ENCODE measurements at places on chromosomes 13 and 19.
A peak's percentile ranks its signal among the peaks of the same experiment; 100 is the strongest.

GRCh38 chr19:30762651-30763050 lies 390.5 kb downstream of the ZNF536 start:
- no peak for DNase-seq

DNA sequence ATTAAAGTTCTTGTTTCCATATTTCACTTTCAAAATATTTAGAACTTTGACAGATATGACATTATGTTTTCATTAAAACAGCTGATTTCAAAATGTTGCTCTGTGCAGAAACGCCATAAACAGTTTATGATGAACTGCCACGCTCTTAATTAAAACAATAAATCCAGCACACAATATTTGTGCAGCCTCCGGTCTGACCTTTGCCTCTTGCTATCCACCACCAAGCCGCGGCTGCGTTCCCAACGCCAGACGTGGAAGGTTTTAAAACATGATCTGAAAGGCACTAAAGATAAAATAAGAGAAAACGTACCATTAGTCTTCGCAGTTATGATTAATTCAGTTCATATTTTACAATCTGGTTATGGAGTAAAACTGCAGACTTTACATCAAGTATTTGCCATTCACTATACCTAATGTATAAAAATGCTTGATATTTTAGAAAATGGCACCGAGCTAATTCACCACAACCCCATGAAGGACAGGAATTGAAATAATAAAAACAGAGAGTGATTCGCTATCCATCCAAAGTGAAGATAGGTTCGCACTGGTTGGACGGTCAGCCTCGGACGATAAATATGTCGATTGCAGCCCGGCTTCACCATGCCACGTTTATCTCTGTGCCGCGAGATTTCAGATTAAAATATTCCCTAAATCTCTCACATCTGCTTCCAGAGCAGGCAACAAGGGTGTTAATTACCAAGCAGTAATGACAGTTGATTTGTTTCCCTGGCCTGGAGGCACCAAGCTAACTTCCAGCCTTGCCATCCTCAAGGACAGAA lies 103.3 kb upstream of the ZNF507 start:
- DNase-seq: no peak

GRCh38 chr19:37877147-37877546 lies 29.2 kb downstream of the WDR87 start:
- no peak for DNase-seq

DNA sequence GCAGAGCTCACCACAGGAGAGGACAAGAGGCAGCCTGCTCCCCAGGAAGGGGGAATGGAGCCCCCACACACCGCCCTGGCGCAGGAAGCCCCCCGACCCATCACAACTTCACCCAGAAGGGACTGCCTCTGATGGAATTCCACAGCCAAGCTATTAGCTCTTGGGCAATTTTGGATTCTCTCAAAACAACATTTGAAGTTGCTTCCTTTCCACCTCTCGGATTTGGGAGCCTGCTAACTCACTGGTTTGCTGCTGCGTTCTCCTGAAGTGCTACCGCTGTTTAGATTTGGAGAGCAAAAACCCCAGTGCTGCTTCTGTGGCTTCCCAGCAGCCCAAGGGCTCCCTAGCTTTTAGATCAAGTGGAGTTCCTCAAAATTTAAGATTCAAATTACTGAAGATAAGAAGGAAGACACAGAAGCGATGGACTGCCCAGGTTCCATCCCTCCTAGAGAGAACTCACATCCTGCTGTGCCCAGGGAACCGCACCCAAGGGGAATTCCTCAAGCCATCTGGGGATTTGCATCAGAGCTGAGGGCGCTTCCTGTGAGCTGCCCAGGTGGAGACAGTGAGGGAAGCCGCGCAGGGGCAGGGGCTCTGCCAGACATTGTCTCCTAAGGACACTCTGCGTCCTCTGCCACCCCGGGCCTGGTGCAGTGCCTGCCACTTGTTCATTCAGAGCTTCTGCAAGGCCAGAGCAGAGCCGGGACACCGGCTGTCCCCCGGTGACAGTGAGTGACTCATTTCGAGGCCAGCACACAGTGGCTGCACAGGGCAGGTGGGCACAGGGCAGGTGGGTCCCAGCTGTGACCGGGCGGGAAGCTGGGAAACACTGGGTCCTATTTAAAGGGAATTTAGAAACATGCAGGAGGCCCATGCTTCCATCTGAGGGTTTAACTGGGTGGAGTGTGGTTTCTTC lies 45.5 kb downstream of the COL4A1 start:
- DNase-seq: no peak

DNA sequence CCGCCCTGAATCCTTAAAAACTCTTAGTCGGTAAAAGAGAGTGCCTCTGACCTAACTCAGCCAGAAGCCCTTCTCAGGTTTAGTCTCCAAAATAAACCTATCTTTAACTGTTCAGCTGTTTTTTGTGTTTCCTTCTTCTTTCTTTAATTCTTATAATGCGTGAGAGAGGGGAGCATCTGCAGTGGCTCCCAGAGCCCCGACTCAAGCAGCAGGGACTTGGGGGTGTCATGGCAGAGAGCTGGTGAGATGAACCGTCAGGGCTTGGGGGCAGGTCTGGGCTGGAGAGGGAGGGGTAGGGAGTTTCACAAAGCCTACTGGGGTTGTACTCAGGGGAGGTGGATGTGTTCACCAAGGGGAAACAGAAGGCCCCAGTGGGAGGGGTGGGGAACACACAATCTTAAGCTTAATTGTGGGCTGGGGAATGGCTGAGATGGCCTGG lies 16.8 kb upstream of the SIGLEC6 start:
- DNase-seq: no peak

- no peak for DNase-seq
Measured at GRCh38 chr19:47881757-47882156, 4.4 kb downstream of the SULT2A1 start.

DNA sequence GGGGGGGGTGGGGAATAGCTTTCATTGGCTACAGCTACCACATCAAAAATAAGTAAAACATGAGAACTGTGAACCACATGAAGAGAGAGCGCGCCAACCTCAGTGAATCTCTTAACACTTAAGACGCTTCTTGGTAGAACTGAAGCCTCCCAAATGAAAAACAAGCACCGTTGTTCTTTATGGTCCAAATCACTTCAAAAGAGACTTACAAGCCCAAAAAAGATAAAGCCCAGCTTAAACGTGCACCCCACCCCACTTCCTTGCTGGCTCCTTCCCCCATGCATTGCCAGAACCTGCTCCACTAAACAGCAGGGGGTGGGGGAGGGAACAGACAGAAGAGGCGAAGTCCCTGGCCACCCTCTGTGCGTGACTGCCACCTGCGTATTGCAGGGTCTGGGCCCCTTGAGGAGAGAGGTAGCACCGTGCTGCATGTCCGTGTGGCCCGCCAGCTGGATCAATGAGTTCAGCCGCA lies 479.1 kb downstream of the FOXO1 start:
- peak; percentile 69 for DNase-seq

- no peak for DNase-seq
Measured at GRCh38 chr19:52275988-52276387, 6.6 kb downstream of the ZNF766 start.

DNA sequence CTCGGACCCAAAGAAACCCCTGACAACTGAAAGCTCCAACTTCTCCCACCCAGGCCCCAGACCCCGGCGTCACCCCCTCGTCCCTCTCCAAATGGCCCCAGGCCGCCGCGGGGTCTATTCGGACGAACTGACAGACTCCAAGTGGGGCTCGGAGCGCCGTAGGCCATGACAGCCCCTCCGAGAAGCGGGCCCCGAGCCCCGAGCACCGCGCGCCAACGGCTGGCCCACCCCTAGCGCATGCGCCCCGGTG lies 360 bp downstream of the DDX39A start:
- no peak for DNase-seq

DNA sequence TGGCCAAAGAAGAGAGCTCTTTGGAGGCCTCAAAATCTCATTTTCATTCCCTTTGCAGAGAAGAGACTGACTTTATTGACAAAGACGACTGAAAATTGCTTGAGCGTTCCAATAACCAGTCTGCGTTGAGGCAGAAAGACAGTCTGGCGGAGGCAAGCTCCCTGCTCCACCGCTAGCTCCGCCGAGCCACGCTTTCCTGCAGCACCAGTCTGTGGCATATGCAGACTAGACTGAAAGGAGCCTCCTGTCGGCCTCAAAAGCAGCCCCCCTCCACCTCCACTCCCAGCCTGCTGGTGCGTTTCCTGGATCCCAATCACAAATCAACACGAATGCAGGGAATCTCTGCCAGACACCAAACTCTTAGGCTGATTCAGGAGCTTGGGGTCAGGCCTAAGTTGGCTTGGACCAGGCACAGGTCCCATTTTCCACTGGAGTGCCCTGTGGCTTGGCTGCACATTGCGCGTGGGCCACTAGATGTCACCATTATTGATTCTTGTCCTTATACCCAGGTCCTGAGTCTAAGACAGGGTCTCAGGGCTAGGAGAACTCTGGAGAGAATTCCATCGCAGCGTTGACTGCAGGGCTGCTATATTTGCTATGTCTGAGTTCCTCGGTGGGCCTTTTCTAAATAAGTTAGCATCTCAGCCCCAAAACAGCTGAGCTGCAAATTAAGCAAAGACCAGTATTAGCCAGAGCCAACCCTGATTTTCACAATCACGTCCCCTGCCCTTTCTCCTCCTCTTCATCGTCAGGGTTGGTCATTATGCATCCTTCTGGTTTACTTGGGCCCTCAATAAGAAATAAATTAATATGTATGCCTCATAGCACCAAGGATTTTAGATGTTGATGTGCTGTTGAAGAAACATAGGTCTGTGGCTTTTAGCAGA lies 5.2 kb upstream of the ZNF507 start:
- DNase-seq: peak; percentile 39

- no peak for DNase-seq
Measured at GRCh38 chr19:41323023-41323422, 13.1 kb downstream of the CCDC97 start.

GRCh38 chr19:36987091-36987490 lies 71.0 kb downstream of the ZNF568 start:
- DNase-seq: no peak

DNA sequence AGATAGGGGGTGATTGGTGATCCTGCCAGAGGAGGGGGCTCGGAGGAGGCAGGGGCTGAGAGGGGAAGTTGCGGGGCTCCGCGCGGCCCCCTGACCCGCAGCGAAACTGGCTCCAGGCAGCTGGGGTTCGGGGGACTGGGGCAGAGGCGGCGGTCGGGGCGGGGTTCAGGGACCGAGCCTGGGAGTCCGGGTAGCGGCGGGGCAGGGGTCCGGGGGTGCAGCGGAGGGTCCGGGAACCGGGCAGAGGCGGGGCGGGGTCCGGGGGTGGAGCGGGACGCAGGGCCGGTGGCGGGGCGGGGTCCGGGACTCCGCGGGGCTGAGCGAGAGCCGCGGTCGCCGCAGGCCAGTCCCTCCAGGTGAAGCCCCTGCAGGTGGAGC lies 1.2 kb downstream of the MADCAM1 start:
- no peak for DNase-seq

GRCh38 chr19:55354698-55355212 lies at the start of gene COX6B2:
TSS of gene COX6B2 (minus strand) at chr19:55354719. CDS start at chr19:55354521, 198 bp downstream.
- no peak for DNase-seq

DNA sequence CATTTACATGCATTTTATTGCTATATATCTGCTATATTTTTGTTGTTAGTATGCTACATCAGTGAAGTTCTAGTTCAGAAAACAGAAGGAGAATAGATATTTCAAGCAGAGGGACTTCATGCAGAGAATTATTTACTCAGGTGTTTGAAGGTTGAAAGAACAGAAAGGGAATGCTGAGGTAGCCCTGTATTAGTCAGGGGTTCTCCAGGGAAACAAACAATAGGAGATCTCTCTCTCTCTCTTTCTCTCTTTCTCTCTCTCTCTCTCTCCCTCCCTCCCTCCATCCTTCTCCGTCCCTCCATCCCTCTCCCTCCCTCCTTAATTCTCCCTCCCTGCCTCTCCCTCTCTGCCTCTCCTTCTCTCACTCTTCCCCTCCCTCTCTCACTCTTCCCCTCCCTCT lies 114.3 kb upstream of the TDRD3 start:
- DNase-seq: no peak

GRCh38 chr13:112616586-112617362 lies 28.8 kb upstream of the TUBGCP3 start:
- DNase-seq: no peak

DNA sequence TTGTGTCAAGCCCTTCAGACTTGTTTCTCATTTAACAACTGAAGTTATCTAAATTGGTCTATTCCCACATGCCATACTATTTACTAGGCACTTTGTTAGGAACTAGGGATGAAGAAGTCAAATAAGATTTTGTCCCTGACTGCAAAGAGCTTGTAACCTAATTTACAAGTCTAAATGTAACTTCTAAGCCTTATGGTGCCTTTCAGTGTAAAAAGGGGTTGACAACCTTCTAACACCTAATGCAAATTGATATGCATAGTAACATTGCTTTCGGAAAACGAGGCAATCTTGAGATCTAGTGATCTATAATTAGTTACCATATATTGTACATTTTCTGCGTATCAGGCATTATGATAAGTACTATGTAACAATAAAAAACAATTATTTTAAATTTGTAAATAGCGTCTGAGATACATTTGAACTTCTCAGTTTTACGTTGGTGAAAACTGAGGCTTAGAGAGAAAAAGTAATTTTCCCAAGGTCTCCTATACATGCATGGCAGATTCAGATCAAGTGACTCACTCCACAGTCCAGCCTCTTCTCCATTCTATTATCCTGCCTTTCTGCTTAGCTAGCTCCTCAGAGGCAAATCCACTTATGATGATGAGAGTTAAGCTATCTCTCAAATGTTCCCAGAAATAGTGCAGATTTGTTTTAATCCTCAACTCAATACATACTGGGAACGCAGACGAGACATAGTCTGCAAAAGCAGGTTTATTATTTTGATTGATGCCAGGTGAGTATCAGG lies 764.9 kb upstream of the SLITRK5 start:
- DNase-seq: no peak

DNA sequence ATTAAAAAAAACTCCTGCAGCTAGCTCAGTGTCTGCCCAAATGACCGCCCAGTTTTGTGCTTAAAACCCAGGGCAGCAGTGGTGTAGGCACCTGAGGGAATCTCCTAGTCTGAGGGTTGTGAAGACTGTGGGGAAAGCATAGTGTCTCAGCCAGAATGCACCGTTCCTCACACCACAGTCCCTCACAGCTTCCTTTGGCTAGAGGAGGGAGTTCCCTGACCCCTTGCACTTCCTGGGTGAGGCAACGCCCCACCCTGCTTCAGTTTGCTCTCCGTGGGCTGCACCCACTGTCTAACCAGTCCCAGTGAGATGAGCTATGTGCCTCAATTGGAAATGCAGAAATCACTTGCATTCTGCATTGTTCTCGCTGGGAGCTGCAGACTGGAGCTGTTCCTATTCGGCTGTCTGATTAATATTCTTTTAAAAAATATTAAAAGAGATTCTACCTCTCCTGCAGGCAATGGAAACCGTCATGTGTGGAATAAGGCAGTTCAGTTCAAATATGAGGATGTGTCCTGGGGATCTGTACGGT lies 645.7 kb downstream of the FGF9 start:
- DNase-seq: no peak

GRCh38 chr13:84917252-84917878 lies 881.9 kb downstream of the SLITRK6 start:
- DNase-seq: no peak

DNA sequence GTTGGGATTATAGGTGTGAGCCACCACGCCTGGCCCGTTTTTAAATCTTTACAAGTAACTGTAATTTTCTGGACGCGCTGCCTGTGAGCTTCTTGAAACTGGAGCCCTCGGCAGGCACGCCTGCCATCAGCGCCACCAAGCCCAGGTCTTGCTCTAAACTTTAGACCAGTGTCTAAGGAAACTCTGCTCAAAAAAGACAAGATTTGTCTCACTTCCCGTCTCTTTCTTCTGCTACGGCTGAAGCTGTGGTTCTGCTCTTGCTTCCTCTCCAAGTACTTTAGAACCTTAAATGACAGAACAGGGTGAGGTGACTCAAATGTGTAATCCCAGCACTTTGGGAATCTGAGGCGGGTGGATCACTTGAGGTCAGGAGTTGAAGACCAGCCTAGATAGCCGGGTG lies 24.9 kb downstream of the RCN3 start:
- peak; percentile 46 for DNase-seq
